Ureter (tissue), 1 donor: ENCODE measurements at places on chromosomes 4 and X. TPM values are rescaled to one million over a fixed set of nuclear protein-coding genes. Genes with fewer than 3 reads are reported as not detected.

DNA sequence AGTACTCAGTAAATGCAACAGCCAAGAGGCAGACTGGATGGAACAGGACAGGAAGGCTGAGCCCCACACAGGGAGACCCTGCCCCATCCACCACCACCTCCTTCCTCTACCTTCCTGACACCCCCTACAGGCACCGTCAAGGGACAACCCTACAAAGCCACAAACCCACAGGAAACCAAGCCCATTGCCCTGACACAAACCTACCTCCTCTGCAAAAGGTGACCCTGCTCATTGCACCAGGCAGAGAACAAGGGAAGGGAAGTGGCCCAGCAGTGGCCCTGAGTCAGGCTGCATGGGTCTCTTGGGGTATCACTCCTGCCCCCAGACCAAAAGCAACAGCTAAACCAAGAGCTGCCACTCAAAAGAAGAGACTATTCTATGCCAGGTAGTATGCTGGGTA lies 21.0 kb downstream of the JAKMIP1 start:
- no peak for DNase-seq

GRCh38 chr4:116577321-116577720 lies 508.1 kb downstream of the TRAM1L1 start:
- DNase-seq, result no peak

Gene SPIN2A
- 1.4 TPM for total RNA-seq

DNA sequence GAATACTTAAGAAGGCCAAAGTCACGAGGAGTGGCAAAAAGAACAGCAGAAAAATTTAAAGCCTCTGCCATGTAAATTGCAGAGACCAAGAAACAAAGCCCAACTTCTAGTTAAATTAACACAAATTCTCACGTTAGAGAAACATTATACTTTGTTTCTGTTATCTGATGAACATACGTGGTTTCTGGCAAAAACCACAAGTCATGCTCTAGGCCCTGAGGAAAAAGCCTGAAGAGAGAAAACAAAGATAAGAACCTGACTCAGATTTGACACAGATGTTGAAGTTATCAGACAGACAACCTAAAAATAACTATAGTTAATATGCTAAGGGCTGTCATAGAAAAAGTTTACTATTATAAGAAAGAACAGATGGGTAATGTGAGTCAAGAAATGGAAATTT lies 149.1 kb upstream of the PCDH10 start:
- DNase-seq, result no peak
